Urinary bladder (tissue), 4 donors: ENCODE measurements at places on chromosomes 2 and 18. TPM values are rescaled to one million over a fixed set of nuclear protein-coding genes. Genes with fewer than 3 reads are reported as not detected.
A peak's percentile ranks its signal among the peaks of the same experiment; 100 is the strongest.

DNA sequence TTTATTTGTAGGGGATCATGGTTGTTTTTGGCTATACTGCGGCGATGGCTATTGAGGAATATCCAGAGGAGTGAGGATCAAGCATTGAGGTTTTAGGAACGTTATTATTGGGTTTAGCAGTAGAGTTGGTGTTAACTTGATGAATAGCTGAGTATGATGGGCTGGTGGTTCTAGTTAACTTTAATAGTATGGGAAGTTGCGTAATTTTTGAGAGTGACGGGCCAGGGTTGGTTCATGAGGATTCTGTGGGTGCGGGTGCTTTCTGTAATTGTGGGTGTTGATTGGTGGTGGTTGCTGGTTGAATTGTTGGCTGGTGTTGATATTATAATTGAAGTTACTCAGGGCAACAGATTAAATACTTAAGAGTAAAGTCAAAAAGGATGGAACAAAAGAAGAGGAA is 6.0 kb upstream of the RAB6D start:
- DNase-seq: no peak

DNA sequence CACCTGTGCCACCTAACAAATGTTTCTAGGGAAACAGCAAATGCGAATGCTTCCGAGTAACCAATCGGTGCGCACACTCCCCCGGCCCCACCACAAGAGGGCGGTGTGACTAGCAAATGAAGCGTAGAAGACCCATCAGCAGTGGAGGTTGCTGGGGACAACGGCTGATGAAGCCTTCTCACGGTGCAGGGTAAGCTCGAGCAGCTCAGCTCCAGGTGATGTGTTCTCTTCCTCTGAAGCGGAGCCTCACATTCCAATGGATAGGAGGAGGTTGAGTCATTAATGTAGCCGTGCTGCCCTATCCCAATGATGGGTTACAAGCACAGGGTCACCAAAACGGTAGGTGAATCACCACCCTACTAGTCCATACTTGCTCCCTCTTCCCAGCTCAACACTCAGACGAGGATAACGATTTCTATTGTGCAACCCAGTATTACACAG is 127.6 kb upstream of the TWIST2 start:
- no peak for DNase-seq

DNA sequence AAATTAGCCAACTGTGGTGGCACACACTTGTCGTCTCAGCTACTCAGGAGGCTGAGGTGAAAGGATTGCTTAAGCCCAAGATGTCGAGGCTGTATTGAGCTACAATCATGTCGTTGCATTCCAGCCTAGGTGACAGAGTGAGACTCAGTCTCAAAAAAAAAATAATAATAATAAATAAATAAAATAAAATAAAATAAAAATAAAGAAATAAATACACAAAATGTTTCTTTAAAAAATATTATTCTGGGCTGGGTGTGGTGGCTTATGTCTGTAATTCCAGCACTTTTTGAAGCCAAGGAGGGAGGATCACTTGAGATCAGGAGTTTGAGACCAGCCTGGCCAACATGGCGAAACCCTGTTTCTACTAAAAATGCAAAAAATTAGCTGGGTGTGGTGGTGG is 272.8 kb downstream of the AGPS start:
- DNase-seq: no peak

DNA sequence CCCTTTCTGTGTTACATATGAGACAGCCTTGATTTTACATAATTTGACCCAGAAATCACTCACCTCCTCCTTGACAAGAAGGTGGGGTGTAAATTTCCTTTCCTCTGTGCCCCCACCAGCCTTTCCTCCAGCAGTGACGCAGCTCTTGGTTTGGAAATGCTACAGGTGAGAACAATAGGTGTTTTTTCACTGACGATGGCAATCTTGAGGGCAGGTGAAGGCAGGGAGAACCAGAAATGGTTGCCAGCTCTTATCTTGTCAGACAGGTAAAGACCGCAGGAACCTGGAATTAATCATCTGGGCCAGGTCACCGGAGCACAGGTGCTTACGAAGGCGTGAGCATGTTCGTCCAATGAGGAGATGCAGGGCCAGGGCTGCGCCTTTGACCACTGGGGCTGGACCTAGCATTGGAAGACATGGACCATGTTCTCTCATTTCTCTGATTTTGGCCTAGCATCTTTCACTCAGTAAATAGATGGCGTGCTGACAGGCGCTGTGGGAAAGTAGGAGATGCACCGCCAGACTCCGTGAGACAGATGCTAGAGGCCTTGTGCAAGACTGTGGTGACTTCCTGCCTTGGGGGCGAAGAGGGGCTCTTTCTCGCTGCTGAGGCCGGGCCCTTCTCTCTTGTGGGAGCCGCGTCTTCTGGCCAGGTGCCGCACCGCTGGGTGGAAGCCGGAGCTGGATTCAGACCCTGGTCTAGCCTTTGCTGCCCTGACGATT is 4.0 kb downstream of the CIDEA start:
- no peak for DNase-seq

- DNase-seq: peak; percentile 46
Observed at GRCh38 chr2:99662761-99663341, 173.0 kb upstream of the REV1 start.

DNA sequence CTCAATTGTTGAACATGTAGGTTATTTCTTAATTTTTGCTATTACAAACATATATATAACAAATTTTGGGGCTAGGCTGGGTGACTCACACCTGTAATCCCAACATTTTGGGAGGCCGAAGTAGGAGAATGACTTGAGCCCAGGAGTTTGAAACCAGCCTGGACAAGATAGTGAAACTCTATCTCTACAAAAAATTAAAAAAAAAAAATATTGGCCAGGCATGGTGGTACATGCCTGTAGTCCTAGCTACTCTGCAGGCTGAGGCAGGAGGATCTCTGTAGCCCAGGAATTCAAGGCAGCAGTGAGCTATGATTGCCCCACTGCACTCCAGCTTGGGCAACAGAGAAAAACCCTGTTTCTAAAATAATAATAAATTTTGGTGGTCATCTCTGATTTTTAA is 23.5 kb downstream of the SLC4A1AP start:
- DNase-seq: no peak

- DNase-seq: no peak
Observed at GRCh38 chr2:186017278-186017677, 278.7 kb downstream of the FSIP2 start.

DNA sequence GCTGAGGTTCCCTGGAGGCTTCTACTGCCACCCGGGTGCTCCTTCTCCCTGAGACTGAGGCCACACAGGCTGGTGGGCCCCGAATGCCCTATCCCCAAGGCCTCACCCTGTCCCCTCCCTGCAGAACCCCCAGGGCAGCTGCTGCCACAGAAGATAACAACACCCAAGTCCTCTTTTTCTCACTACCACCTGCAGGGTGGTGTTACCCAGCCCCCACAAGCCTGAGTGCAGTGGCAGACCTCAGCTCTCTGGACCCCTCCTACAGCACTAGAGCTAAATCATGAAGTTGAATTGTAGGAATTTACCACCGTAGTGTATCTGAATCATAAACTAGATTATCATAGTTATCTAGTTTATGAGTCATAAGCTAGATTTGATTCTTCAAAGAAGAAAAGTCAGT is 7.3 kb upstream of the CENPA start:
- DNase-seq: no peak

DNA sequence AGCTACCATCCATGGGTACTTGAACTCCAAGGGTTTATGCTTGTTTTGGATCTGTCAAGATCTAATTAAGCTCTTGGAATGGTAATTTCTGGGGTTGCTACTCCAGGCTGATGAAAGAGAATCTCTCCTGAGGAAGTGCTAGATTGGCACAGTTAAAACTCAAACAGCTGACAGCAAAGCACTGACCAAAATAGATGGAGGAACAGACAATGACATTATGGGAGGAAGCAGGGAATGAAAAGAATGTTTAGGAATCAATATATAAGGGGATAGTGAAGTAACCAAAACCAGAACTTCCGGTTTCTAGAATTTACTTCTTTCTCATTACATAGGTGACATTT is 6.3 kb downstream of the THUMPD2 start:
- DNase-seq: no peak

EEF1B2 gene
- 707 TPM for polyA plus RNA-seq
